ENCODE measurements at places on chromosomes 5 and 9. TPM values are rescaled to one million over a fixed set of nuclear protein-coding genes. Genes with fewer than 3 reads are reported as not detected.
A peak's percentile ranks its signal among the peaks of the same experiment; 100 is the strongest.

- no peak for DNase-seq
These were observed 21.8 kb upstream of the ZNF618 start for GRCh38 chr9:113854310-113854709.

The TEX48 gene
- total RNA-seq = not detected

- DNase-seq = peak; percentile 10
These were observed 3.7 kb upstream of the BAAT start for GRCh38 chr9:101388507-101388993.

DNA sequence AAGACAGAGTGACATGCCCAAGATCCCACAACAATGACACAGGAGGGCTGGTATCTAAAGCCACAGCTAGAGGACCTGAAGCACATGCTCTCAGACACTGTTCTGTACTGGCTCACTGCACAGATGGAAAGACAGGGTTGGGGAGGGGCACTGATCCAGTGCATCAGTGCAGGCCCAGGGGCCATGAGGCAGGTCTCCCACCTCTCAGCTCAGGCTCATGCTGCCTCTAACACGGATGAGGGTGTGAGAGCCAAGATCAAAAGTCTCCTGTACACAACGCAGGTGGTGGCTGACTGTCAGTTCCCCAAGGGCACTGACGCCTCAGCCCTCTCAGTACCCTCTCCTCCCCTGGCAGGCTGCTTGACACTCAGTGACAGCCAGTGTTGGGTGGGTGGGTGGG is 10.9 kb downstream of the RAPGEF1 start:
- DNase-seq = no peak

GRCh38 chr5:174291162-174291561 is 245.7 kb downstream of the NSG2 start:
- peak; percentile 44 for DNase-seq

DNA sequence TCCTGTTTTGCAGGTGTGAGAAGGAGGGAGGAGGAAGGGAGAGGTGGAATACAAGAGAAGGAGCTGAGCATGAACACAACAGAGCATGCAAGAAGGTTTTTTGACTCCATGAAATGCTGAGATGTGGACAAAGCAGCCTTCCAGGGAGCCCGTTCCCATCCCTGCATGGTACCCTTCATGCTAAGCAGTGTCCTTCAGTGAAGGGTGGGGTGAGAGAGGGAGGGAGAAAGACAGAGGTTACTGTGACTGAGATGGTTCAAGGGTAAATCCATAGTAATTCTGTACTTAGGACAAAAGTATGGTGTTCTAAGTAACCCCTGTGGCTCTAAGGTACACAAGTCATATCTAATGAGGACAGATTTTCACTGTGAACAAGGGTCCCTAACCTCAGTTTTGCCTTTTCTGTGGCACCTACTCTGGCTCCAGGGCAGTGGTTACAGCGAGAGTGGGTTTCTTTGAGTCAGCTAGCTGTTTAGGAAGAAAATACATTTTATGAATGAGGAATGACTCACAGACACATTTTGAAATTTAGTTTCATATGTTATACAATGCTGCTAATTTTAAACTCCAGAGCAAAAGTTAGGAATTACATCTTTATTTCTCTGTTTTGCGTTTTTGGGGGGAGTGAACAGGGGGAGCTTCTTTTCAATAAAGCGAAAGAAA is 184.9 kb upstream of the SLC12A2 start:
- DNase-seq = no peak

DNA sequence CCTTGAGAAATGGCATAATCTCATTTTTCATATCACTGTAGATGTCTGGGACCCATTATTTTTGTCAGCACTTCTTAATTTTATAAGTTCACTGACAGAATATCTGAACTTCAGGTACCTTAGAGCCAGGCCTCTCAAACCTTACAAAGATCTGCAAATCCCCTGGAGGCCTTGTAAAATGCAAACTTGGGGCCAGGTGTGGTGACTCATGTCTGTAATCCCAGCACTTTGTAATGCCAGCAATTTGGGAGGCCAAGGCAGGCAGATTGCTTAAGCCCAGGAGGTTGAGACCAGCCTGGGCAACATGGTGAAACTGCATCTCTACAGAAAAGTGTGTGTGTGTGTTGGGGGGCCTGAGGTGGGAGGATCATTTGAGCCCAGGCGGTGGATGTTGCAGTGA is 30.8 kb downstream of the RASGRF2 start:
- DNase-seq = no peak

The F2RL1 gene
- total RNA-seq = 8.6 TPM

- no peak for DNase-seq
These were observed 4.7 kb downstream of the CXXC5 start for GRCh38 chr5:139652788-139653241.

DNA sequence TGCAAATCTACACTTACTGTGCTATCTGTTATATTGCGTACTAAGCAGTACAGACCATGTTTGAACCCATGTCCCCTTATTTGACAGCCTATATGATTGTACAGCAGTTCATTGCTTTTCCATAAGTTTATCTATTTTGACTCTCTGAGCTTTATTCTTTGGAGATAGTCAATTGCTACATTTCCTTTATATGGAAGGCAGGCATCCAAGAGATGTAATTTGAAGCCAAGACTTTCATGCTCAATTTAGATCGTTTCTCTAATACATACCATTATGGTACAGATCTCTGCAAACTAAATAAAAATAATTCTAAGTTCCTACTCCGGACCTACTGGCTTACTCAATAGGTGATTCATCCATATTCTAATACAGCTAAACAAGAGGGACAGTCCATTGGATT is 424.8 kb downstream of the TMEM38B start:
- DNase-seq = no peak

The RNF183 gene
- not detected for total RNA-seq

The FBXL7 gene
- 5.0 TPM for total RNA-seq

The TSLP gene
- total RNA-seq = not detected
